ENCODE measurements at places on chromosomes 5 and 9.

GRCh38 chr9:129458663-129459546 lies 162.0 kb downstream of the C9orf50 start:
- no peak for DNase-seq

DNA sequence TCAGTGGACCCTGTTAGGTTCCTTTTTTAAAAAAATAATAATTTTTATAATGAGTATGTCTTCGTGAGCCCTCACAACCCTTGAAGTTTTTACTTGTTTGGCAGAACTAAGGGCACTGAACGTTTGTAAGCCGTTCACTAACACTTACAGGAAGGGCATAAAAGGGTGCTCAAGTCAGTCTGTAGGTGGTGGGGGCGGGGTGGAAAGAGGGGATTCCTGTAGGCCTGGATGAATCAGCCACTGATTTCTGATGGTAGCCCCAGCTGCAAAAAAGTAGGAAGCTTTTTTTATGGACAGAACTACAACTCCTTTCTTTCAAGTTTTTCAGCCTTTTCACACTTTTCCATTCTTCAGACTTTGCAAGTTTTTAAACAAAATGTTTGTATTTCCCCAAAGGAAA lies 35.8 kb downstream of the PIK3R1 start:
- DNase-seq, result no peak

DNA sequence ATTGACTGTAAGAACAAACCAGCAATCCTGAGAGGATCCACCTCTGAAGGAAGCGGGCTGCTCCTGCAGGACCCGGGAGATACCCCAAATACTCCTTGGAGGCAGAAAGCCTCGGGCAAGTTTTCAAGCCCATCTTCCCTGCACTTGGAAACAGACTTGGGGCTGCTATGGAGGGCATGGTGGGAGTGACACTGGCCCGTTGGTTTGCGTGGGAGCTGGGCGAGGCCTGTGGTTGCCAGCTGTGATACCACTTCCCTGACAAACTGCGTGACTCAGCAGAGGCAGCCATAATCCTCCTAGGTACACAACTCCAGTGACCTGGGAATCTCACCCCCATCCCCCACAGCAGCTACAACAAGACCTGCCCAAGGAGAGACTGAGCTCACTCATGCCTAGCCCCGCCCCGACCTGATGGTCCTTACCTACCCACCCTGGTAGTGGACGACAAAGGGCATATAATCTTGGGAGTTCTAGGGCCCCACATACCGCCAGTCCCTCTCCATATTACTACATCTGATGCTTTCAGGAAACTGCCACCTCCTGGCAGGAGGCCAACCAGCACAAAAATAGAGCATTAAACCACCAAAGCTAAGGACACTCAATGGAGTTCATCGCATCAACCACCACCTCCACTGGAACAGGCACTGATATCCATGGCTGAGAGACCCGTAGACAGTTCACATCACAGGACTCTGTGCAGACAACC lies 38.1 kb upstream of the VLDLR start:
- DNase-seq, result no peak

DNA sequence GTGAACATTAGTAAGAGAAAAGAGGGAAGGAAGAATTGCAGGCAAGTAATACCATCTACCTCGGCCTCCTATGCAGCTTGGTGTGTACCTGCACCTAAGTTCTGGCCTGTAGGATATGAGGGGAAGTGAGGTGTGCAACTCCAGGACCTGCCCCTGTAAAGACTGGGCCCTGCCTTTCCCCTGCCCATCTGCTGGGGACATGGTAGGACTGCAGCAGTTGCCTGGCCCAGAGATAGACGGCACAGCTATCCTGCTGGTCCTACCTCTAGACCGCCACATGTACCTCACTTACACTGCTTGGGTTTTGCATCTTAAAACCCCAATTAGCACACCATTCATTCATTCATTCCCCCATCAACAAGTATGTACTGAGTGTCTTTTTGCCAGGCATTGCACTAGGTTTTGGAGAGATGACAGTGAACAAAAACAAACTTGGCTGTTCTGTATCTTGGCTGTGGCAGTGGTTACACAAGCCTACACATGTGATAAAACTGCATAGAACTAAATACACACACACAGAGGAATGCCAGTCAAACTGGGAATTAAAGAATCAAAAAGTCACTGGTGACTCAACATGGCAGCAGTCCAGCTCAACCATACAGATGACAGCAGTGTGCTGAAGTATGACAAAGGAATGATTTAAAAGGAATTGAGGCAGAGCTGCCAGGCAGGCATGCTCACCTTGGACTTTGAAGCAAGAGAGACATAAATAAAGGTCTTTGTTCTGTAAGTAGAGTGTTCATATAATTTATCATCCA lies 23.3 kb upstream of the MGAT1 start:
- DNase-seq, result no peak

DNA sequence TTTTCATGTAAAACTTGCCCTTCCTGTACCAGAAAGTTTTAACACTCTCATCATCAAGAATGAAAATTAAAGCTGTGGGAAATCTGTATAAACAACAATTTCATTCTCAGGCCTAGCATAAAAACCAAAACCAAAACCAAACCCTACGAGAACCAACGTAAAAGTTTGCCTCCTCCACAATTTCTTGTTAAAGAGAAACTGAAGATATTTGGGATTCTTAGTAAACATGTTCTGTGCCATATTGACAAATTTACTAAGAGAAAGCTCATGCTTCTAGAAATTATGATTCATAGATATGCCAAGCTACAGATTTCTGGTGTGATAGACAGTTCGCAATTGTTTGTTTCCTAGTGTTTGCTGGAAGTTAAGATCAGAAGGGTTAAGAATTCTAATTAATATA lies 801.0 kb upstream of the NUDT12 start:
- DNase-seq, result no peak

DNA sequence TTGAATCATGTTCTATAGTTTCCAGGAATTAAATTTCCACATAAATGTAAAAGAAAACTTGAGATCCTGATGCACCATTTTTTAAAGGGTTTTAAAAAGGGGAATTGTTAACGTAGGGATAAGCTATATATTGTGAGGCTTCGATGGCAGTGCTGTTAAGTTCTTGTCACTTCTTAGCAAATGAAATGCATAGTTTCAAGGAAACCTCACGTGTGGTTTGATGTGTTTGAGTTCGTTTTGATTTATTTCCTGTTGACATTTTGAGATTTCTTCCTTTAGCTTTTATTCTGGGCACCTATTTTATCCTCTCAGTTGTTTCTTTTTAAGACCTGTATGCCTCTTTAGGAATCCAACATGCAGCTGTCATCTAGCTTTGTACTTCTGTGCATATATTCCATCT lies 301.0 kb downstream of the DOCK8 start:
- DNase-seq, result no peak

- no peak for DNase-seq
Measured at GRCh38 chr9:22625540-22625939, 178.9 kb downstream of the DMRTA1 start.

GRCh38 chr9:134247918-134248631 lies 78.2 kb upstream of the RXRA start:
- no peak for DNase-seq

DNA sequence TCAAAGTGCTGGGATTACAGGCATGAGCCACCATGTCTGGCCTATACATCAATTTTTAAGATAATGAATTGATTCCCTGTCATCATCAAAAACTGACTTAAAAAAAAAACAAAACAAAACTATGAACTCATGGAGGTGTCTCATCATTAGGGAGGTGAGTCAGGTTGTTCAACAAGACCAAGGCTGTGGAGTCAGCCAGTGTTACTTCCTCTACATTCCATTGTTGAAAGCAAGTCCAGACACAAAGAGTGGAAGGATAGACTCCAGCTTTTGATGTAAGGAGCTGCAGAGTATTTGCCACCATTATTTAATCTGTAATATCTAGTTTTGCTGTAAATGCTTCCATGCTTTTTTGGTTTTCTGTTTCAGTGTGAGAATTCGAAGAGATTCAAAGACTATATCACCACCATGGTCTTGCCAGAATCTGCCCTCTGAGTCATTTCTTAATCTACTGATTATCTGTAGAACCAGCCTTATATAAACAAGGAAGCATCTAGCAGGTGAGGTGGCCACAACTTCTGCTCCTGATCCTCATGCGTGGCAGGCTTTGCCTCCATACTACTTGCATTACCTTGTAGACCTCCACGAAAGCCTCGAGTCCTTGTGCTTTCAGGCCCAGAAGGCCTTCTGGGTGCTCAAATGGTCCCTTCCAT lies 156.1 kb downstream of the FGF1 start:
- no peak for DNase-seq

- DNase-seq, result no peak
Measured at GRCh38 chr5:170745481-170746071, 37.9 kb upstream of the GABRP start.

DNA sequence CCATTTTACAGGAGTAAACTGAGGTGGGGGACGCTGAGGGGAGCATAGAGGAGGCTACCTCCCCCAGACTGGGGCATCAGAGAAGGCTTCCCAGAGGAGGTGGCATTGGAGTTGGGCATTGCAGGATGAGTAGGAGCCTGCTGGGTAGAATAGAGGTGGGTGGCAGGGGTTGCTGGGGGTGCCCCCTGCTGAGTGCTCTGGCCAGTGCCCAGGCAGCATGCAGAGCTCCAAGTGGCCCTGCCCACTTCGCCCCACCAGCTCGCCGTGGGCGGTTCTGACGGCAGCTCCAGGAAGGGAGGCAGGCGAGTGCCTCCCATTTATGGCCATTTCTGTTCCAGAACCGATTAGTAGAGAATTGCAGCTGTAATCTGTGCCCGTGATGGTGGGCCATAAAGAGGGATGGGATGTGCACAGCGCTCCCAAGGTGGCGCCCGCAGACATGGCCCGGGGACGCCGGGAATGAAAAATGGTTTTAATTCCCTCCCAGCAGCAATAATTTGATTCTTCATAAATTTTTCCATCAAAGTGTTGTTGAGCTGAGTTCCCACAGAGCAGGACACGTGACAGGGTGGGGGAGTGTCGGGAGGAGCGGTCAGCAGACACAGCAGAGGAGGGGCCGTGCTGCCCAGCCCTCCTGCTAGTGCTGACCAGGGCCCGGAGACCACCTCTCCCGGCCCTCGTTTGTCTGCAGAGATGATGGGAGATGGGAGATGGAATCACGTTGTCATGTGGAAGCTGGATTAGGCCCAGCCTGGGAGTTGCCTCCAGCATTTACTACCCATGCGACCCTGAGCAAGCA lies 75.5 kb downstream of the LMX1B start:
- no peak for DNase-seq

GRCh38 chr5:98769210-98769958 lies 4.1 kb upstream of the RGMB start:
- DNase-seq, result peak; percentile 75

- no peak for DNase-seq
Measured at GRCh38 chr5:132828846-132829494, 1.5 kb downstream of the SHROOM1 start.

DNA sequence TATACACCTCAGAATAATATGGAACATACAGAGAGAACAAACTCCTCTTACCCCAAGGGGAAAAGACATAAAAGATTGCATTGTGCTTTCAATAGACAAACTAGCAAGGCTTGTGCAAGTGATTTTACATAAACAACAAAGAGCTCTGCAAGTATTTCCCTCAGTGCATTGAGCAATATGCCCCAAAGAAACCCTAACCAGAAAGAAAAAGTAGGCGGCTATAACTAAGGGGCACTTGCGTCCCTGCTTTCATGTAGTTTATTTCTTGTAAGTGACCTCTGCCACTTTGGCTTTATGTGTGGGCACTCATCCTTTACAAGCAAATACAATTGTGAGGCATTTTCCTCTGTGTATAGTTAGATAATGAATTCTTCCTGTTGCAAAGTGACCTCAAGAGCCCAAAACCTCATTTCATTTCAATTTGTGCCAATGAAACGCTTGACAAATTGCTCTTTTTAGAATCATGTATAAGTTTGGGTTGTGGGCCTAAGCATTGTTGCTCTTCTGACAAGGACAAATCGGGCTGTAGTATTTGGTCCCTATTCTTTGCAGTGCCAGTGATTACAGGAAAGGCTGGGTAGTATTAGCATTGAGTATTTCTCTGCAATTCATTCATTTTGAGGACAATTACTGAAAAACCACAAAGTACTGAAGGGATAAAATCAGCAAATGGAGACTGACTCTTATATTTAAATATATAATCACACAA lies 282.2 kb downstream of the DTWD2 start:
- no peak for DNase-seq

DNA sequence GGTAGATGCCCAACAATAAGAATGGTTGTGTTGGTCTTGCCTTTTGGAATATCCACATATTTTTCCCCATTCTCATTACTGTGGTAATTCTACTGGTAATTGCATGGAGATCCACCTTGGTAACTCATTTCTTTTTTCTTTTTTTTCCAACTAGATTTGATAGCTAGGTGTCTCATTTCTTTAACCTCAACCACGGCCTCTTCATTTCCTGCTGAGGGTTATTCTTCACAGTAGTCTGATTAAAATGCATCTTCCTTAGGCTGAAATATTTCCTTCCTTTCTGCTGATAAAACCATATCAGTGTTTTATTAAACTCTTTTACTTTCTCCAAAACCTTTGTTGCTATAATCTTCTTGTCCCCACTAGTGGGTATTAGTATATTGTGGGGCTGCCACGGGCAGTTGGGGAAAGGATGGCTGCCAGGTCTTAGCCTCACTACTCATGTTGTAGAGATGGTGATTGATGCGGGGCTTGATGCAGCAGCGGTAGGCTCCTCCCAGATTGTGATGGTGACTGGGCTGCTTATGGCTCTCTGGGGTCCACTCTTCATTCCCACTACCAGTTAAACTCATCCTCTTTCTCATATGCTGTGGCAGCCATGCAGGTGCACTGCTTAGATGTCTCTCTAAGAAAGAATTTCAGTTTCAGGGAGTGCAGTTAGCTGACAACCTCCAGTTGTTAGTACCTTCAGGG lies 35.9 kb downstream of the KIF2A start:
- DNase-seq, result peak; percentile 14

- no peak for DNase-seq
Measured at GRCh38 chr5:168766426-168766700, 187.2 kb upstream of the PANK3 start.

- no peak for DNase-seq
Measured at GRCh38 chr5:126919566-126919965, 110.8 kb downstream of the MARCHF3 start.

GRCh38 chr9:69104830-69105527 lies 69.1 kb upstream of the TJP2 start:
- DNase-seq, result no peak

- DNase-seq, result no peak
Measured at GRCh38 chr9:122354536-122355199, 16.2 kb upstream of the PTGS1 start.

GRCh38 chr9:83007521-83008300 lies 55.2 kb downstream of the RASEF start:
- DNase-seq, result no peak

DNA sequence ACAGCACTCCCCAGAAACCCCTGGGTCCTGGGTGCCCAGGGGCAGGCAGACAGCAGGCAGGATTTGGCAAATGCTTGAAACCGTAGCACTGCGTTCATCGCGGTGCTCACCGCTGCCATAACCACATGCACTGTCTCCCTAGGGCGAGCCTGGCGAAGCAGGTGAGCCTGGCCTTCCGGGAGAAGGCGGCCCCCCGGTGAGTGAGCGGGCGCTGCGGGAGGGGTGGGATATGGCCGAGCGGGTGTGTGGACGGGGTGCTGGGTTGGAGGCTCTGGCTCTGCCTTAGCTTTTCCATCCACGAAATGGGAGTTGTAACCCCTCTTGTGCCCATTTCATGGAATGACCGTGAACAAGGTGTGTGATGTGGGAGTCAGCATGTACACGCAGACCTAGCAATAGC lies 66.8 kb upstream of the FCN2 start:
- DNase-seq, result no peak

GRCh38 chr5:57734296-57734695 lies 251.7 kb upstream of the ACTBL2 start:
- no peak for DNase-seq

Measured in GM20000 (cell line).